NCI-H2029 (cell line): ENCODE measurements at places on chromosomes 4 and X.
A peak's percentile ranks its signal among the peaks of the same experiment; 100 is the strongest.

DNA sequence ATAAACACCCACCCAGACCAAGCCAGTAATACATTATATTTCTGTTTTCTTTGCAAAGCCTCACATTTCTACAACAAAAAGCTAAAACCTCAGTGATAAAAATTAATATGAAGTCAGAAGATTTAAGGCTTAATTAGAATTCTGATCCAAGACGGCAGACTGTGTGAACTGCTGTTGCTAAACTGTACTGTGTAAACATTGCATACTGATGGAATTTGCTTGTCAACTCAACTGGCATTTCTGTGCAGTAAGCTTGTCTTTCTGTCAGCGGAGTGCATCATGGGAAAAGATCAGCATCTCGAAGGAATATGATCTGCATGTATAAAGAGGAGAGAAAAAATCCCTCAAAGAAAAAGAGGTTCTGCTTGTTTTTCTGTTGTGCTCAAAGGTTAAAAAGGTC lies 69.4 kb upstream of the SPANXB1 start:
- no peak for DNase-seq

- DNase-seq = no peak
Measured at GRCh38 chr4:141548791-141549190, 87.6 kb upstream of the IL15 start.

- DNase-seq = no peak
Measured at GRCh38 chr4:143858456-143858855, 46.9 kb downstream of the GYPE start.

DNA sequence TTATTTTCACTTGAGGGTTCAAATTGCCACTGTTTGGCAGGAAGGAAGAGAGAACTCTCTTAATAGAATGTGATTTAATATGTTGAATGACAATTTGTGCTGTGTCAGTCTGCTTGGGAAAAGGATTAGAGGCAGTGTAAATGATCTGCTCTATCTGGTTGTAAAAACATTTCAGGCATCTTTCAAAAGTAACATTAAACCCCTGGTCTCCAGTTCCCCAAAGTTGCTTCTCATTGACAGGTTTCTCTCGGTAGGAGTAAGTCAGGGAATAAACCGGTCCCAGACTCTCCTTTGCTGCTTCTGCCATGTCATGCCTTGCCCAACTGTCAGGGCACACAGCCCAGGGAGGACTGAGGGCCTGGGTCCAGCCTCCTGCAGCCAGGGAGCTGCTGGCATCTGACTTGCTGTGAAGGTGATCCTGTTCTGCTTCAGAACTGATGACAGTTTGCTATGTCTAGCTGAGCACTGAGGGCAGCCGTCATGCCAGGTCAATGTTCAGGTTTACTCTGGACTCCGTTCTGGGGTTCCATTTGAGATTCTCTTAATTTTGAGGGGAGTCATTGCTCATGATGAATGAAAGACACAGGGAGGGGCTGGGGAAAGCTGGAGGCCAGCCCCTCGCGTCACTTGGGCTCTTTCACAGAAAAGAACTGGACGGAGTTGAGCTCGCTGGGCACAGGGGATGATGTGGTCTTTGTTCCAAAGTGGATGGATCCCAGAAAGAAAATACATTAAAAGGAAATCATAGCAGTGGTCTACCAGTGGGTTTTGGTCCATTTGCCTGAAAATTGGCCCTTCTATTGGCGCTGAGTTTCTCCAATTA lies 312.4 kb downstream of the ARHGAP10 start:
- DNase-seq = no peak

DNA sequence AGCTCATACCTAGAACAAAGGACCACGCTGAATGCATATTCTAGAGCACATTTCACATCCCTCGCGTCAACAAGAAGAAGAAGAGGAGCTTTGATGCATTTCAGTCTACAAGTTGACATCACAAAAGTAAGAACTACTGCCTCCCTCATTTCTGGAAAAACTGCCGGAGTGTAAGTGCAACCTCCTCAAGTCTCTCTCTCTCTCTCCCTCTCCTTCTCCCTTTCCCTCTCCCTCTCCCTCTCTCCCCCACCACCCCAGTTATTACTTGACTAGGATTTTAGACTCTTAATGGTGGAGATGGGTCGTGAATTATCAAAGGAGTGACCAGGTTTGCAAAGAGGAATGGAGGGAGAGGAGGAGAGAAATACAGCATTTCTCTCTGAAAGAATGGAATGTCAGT lies 1.4 kb upstream of the IRS4 start:
- no peak for DNase-seq

DNA sequence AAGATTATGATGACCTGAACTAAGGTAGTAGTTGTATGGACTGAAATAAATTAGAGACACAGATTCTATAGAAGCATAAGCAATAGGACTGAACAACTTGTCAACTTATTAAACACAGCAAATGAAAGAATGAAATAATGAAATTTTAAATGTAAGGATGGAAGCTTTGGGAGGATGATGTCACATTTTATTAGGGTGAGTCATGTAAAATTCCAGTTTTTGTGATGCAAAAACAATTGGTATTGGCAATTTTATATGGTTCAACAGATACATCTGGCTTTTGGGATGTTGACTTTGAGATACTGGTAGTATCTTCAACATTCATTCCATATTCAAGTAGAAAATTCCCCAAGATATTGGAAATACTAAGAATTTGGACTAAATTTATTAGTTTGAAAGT lies 72.7 kb upstream of the IL15 start:
- no peak for DNase-seq

DNA sequence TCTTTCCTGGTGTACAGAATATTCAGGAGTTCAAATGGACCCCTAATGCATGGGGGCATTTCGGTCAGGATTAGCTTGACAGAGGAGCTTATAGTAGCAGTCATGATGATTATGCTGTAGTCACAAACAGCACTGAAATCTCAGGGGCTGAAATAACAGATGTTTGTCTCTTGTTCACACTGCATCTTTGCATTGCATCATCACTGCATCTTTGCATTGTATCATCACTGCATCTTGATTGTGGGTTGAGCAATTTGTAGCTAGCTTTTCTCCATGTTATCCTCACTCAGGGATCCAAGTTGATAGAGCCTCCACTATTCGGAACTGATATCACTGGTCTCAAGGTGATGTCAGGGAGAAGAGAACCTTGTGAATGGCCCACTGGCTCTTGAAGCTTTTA lies 160.9 kb downstream of the GATB start:
- DNase-seq = no peak

DNA sequence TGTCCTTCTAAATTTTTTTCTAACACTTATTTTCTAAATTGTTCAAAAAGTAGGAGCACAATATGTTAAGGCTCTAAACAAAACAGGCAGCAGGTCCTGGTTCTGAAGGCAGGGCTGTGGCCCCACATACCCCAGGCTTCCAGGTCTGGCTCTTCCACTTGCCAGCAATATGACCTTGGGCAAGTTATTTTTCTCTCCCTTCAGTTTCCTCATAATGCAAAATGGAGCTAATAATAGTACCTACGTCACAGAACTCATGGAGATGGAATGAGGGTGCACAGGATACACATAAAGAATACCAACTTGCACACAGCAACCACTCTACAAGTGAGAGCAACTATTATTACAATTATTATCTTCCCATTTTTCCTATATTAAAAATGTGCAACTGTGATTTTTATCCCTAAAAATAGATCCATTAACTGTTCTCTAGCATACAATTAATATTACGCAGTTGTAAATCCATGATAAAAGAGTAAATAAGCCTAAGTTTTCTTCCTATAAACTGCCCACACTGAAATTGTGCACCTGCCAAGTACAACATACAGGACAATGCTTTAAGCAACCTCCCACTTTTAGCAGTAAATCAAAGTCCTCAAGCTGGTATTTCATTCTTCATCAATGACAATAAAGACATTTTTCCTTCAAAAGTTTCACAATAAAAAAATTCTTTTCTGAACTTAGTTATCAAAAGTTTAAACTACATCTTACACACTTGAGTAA lies 27.0 kb downstream of the OTUD4 start:
- no peak for DNase-seq

DNA sequence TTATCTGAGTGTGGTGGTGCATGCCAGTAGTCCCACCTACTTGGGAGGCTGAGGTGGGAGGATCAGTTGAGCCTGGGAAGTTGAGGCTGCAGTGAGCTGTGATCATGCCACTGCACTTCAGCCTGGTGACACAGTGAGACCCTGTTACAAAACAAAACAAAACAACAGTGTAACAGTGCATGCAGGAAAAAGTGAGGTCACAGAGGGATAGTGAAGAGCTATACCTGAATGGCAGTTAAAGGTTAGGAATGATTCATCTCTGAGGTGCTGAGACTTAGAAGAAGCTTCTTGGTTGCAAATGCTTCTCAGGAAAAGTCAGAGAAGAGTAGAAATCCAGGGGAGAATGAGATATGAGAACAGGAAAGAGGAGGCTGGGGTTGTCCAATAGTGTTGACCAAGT lies 178.7 kb downstream of the FRAS1 start:
- no peak for DNase-seq

DNA sequence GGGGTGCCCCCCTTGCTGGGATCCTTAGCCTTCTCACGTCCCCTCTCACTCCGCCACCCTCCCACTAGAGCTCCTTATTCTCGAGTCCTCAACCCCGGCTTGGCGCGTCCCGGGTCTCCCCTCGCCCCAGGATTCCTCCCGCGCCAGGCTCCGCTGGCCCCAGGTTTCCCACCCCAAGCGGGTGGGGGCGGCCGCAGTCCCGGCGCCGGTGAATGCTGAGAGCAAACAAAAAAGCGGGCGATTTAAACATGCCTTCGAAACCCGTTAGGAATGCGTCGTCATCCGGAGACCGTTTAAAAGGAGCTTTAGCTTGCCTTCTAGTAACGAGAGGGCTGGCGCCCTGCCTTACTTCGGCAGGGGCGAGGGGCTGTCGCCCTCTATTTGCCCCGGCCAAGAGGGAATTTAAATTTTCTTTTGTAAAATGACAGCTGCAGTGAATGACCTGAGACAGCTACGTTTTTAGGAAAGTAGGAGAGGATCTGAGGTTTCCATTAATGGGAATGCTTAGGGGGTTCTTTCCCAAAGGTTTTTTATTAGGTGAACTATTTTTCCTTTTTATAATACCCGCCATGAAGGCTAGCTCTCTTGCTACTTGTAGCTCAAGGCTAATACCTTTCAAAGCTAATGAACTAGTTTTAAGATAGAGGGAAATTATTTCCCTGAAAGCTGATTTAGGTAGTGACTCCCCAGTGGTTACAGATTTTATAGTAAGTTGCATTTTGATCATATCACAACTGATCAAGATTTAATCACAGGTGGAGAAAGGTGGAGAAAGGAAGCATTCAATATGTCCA lies 3.1 kb downstream of the JADE1 start:
- DNase-seq = peak; percentile 39

- DNase-seq = no peak
Measured at GRCh38 chrX:2967998-2968909, 38.1 kb upstream of the ARSH start.

DNA sequence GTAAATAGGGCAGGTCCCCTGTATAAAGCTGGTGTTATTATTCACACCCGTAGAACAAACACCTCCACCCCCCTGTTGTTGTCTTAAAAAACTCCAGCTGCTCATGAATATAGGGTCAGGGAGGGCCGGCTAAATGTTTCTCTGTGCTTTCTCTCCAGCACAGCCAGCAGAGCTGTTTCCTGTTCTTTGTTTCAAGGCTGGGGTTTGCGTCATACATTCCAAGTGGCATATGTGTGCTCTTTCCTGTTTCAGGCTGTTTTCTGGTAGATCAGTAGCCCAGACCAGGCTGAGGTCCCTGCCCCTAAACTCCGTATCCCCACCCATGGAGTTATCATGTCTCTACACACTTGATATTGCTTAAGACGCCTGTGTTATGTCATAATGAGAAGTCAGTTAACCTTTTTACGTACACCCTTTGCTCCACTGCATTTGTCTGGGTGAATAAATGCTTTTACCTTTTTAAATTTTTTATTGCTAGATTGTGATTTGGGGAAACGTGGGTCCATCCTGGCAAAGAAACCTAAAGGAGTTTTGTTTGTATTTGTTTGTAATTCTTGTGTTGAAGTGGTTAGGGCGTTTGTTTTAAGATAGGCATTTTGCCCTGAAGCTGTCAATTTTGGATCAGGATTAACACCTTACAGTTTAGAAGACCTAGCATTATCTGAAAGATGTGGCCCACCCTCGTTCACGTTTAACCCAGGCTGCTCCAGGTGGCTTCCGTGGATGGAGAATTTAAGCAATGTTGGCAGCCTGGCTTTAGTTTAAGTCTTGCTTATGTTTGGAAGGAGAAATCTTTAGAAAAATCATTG lies 3.3 kb downstream of the KLF3 start:
- peak; percentile 96 for DNase-seq

DNA sequence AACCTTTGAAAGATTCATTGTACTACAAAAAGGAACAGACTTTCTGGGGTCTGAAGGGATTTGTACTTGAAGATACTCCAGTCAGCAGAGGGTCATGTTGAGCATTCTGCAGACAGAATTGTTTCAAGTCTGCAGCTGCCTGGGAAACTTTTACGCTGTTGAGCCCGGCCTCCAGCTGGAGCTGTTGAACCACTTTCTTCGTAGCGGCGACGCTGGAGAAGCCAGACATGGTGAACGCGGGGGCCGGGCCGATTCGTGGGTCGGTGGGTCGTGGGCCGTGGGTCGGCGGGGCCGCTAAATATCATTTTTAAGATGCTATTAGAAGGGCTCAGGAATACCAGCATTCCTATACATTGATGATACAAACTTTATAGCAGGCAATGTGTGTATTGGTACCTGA lies 12.0 kb upstream of the RTL9 start:
- DNase-seq = no peak

DNA sequence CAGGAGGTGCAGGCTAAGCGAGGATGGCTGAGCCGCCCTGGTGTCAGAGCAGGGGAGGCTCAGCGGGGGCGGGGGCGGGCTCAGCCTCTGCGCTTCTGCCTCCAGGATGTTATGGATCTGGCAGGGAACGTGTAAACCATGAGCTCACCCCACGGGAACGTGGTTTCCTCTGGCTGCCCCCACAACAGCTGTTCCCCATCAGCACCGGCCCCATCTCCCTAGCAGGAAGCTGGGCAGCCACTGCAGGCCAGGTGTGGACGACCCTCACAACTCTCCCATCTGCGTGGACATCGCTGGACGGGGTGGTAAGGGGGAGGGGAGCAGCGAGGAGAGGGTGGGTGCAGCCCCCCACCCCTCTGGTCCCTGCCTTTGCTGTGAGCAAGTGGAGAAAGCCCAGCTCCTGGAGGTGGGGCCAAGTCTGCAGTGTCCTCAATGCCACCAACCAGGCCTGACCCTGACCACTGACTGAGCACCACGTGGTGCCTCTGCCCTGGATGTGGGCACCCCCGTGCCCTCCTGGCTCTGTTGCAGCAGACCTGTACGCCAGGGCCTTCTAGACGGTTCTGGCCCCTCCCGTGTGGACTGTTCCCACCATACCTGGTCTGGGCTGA lies 28.1 kb upstream of the SPON2 start:
- DNase-seq = no peak
